ENCODE measurements at places on chromosomes 11 and 22.
A peak's percentile ranks its signal among the peaks of the same experiment; 100 is the strongest.

- DNase-seq = no peak
Measured at GRCh38 chr22:21076912-21077625, 31.3 kb downstream of the LRRC74B start.

- DNase-seq = no peak
Measured at GRCh38 chr11:65607614-65608426, 6.2 kb downstream of the MAP3K11 start.

DNA sequence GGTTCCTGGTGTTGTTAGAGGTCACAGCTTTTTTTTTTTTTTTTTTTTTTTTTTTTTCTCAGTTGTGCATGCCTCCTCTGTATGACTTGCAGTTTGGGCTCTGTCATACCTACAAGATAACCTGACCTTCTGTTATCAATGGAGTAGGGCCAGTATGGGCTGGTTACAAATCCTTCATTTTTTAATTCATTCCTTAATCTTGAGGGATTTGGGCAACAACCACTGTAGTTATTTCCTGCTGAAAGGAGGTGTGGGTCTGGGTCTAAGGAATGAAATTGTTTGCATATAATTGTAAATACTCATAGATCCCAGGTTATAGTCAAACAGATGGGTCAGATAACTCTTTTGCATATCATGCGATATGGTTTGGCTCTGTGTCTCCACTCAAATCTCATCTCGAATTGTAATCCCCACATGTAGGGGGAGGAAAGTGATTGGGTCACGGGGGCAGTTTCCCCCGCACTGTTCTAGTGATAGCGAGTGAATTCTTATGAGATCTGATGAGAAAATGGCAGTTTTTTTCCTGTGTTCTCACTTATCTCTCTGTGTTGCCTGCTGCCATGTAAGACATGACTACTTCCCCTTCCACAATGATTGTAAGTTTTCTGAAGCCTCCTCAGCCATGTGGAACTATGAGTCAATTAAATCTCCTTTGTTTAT is 14.1 kb upstream of the GLYAT start:
- no peak for DNase-seq

GRCh38 chr22:35541254-35541748 is 670 bp downstream of the RASD2 start:
- DNase-seq = peak; percentile 44

- no peak for DNase-seq
Measured at GRCh38 chr11:26764825-26765224, 43.0 kb upstream of the SLC5A12 start.
